ENCODE measurements at places on chromosomes 5 and 9.

- no peak for DNase-seq
Measured at GRCh38 chr9:99054581-99054980, 50.3 kb upstream of the TGFBR1 start.

DNA sequence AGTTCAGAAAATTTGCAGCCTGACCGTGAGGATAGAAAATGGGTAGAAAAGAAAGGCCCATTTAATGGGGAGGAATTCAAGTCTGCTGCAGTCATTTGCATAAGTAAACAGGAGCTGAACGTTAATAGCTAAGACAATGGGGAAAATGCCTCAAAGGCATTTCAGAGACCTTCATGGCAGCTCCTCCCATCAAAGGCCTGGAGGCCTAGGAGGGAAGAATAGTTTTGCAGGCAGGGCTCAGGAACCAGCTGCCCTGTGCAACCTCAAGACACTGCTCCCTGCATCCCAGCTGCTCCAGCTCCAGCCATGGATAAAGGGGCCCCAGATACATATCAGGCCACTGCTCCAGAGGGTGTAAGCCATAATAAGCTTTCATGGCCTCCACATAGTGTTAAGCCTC lies 32.2 kb upstream of the CDH18 start:
- no peak for DNase-seq

GRCh38 chr5:142902186-142902965 lies 132.2 kb downstream of the ARHGAP26 start:
- no peak for DNase-seq

DNA sequence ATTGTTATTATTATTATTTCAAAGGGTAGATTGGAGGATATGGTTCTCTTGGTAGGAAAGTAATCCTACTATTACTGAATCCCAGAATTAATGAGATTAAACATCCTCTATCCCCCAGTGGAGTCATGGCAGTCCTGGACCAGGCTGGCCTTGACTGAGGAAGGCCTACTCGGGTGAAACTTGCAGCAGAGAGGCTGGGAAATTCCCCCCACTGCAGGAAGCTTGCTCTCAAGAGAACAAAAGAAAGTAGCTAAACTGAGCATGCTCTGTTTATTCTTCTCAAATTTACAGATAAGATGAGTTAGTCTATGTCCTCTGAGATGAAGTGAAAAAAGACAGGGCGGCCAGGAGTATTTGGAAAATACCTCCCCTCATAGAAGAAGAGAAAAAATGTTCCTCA lies 233.9 kb upstream of the RPS23 start:
- DNase-seq = no peak

DNA sequence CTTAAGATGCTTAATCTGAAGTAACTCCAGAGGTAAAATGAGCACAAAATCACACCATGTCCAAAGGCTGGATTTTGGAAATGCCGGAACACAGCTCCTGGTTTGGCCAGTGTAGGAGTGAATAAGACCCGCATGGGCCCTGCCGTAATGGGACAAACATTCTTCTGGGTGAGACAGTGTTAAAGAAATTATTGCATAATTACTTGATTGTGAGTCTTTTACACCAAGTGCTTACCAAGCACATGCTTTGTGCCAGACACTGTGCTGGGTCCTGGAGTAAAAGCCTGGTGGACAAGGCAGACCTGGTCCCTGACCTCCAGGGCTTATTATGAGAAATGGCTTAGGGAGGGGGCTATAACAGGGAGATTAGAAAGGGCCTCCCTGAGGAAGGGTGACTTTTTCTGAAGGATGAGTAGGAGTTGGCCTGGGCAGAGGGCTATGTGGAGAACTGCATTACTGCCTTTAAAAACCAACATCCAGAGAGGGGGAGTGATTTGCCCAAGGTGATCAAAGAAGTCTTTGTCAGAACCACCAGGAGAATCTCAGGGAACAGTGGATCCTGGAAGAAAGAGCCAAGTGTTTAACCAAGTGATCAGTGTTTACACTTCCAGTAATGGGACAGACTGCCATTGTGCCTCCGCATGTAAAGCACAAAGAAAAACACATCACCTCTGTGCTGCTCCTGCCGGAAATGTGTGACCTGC lies 3.5 kb downstream of the PDE6A start:
- no peak for DNase-seq

- no peak for DNase-seq
Measured at GRCh38 chr5:111095982-111096381, 3.8 kb downstream of the WDR36 start.

DNA sequence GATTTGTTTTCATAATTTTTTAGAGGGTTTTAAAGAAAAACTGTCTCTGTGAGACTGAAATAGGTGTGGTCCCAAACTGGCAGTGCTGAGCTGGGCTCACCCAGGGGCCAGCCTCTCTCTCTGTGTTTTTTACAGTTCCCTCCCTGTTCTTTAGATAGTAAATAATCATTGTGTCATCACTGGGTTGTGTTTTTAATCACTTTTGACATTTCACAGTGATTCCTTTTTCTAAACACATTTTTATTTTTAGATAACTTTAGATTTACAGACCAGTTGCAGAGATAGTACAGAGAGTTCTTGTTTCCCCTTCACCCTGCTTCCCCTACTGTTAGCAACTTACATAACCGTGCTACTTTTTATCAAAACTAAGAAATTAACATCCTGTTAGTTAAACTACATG lies 44.4 kb downstream of the MAP1B start:
- no peak for DNase-seq

- no peak for DNase-seq
Measured at GRCh38 chr9:17045381-17045940, 89.4 kb upstream of the CNTLN start.

GRCh38 chr5:29414681-29415080 lies 1778.8 kb upstream of the CDH6 start:
- no peak for DNase-seq
